ENCODE measurements at places on chromosomes 3 and 15. TPM values are rescaled to one million over a fixed set of nuclear protein-coding genes. Genes with fewer than 3 reads are reported as not detected.

- H3K36me3 ChIP-seq: no peaks in the 10 kb centered on the region
- no peaks in the 10 kb centered on the region for H3K4me1 ChIP-seq
- no peak overlapping the region for H3K4me3 ChIP-seq
- no peak for DNase-seq
- no peak overlapping the region for H3K27ac ChIP-seq
- no peaks in the 10 kb centered on the region for H3K27me3 ChIP-seq
Observed at GRCh38 chr3:13142552-13143380, 69.5 kb upstream of the IQSEC1 start.

DNA sequence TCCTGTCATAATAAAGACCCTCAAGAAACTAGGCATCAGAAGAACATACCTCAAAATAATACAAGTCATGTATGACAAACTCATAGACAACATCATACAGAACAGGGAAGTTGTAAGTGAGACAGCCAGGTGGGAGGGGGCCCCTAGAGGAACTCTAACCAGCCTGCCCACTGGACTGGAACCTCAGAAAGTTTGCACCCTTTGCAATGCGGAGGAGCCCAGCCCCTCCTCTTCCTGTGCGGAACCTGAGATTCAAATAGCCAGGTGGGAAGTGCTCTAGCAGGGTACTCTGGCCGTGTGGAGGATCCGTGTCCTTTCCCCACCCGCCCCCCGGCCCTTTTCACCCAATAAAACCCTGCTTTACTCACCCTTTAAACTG, 387.0 kb upstream of the CBLB start:
- H3K4me1 ChIP-seq: no peaks in the 10 kb centered on the region
- no peak overlapping the region for H3K4me3 ChIP-seq
- H3K36me3 ChIP-seq: no peaks in the 10 kb centered on the region
- H3K27me3 ChIP-seq: no peaks in the 10 kb centered on the region
- H3K27ac ChIP-seq: no peak overlapping the region

DNA sequence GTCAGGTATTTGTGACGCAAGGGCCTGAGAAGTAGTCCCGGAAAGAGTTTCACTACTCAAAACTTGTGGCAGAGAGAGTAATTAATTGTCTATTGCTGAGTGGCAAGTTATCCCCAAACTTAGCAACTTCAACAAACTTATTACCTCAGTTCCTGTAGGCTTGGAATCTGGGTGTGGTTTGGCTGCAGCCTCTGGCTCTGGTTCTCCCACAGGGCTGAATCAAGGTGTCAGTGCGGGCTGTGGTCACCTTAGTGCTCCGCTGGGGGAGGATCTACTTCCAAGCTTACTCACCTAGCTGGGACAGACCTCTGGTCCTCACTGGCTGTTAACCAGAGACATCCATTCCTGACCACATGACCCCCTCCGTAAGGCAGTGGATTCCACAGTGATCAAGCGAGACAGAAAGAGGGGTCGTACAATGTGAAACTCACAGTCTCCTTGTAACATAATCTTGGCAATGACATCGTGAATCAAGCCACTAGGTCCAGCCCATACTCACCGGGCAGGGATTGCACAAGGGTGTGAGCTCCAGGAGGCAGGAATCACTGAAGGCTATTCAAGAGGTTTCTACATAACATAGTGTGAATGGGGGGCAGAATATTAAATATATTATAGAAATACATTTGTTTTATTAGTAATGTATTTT, 138.3 kb downstream of the RYR3 start:
- H3K4me3 ChIP-seq: no peak overlapping the region
- no peaks in the 10 kb centered on the region for H3K36me3 ChIP-seq
- H3K27me3 ChIP-seq: no peaks in the 10 kb centered on the region
- no peak overlapping the region for H3K27ac ChIP-seq
- DNase-seq: no peak

DNA sequence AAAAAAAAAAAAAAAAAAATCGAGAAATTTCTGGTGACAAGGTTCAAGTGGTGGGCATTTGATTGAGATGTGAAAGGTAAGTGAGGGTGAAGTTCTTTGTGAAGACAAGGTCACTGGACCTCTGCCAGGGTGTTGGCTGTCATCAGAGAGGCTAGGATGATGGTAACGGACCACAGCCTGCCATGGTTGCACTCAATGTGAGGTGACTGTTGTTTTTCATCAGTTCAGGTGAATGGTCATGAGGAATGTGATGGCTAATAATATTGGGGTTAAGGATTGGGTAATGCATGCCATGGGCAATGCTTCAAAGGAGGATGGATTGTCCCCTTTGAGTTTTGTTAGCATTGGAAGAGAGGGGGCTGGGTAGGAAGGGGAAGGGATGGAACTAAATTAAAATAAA, 4.3 kb upstream of the ALPK3 start:
- H3K4me1 ChIP-seq: peaks cover 15% of the 10 kb centered on the region
- no peak overlapping the region for H3K4me3 ChIP-seq
- no peak for DNase-seq
- H3K27me3 ChIP-seq: no peaks in the 10 kb centered on the region
- no peak overlapping the region for H3K27ac ChIP-seq

DNA sequence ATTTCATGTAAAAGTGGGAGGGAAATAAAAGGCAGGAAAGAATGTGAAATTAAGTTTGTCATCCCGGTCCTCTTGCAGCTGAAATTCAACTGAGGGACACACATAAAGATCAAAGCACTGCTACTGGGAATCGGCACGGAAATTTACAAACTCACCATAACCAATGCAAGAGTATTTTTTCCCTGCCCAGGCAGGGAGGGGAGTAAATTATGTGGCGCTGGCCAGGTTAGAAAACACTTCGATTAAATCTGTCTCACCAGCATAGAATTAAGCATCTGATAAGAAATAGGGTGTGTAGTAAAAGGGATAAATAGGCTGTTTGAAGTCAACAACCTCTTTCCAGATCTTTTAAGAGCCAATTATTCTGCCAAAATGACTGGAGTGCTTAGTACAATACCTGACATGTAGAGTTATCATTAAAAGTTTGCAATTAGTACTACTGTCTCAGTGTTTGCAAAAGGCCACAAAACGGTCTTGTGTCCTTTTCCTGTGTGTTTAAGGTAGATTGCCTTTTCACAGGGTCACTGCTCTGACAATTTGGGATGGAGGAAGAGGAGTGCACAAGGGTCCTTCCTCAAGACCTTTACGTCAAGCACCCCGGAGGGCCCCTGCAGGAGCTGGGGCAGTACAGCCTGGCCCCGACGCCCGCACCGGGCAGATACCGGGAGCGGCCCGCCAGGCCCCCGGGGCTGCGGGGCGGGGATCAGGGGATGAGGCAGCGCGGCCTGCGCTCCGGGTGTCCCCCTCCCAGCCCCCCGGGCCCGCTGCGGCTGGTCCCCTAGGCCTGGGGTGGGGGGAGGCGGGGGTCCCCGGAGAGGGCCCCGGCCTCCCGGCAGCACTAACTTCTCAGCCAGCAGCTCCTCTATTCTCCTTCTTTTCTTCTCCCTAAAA, 651 bp downstream of the UBA3 start:
- no peaks in the 10 kb centered on the region for H3K27me3 ChIP-seq
- peaks cover 57% of the 10 kb centered on the region for H3K4me1 ChIP-seq
- H3K27ac ChIP-seq: peak overlapping the region; percentile 91
- DNase-seq: peak; percentile 87

DNA sequence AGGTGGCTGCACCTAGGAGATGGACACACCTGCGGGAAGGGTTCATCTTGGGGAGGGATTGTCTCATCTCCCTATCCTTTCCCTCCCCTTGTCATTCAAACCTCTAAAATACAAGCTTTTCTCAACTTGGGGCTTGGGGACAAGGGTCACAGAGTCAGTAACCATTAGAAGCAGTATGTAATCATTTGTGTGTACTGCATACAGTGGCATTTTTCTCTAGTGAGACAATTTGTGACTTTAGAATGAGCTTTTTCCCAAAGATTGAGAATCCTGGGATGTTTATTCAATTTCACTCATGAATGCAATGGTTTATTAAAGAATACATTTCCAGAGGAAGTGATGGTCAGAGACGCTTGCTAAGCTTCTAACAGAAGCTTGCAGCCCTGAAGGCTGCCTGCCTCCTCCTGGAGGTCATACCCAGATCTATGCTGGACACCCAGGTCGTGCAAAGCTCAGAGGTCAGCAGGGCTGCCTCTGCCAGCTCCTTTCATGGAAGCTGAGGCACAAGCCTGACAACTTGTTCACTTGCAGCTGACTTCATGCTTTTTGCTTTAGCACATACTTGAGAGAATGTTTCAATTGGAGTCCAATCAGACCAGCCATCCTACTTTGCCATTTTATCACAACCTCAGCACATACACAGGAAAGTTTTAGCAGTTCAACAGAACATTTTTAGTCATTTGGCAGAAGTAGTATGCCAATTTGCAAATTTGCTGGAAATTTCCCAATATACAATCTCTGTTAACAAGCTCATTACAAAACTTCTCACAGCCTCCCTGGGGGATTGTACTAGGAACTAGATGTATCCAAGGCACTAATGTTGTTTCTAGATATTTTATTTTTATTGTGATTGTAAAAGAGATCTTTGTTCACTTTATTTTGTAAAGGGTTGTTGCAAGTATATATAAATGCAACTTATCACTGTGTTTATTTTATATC, 25.6 kb upstream of the ALDH1L1 start:
- H3K4me3 ChIP-seq: no peak overlapping the region
- H3K4me1 ChIP-seq: no peaks in the 10 kb centered on the region
- H3K27ac ChIP-seq: no peak overlapping the region
- DNase-seq: no peak

DNA sequence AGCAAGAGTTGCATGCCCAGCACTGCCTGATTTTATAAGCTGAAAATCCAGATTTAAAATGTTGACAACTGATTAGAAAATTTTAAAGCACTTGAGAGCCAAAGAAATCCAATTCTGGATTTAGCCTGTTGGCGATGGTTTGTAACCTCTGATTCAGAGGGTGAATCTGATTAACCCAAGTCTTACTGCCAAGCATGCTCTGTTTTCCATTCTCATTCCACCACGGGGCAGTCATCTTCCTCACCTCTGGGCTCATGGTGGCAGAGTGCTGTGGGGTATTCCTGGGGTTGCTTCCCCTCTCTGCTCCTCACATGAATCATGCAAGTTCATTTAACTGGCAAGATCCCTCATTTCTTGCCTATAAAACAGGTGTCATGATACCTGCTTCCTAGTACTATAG, 342.2 kb downstream of the EPHB1 start:
- no peaks in the 10 kb centered on the region for H3K4me1 ChIP-seq
- no peaks in the 10 kb centered on the region for H3K36me3 ChIP-seq
- H3K27ac ChIP-seq: no peak overlapping the region
- DNase-seq: no peak

- H3K4me1 ChIP-seq: no peaks in the 10 kb centered on the region
- no peaks in the 10 kb centered on the region for H3K27me3 ChIP-seq
- no peak overlapping the region for H3K4me3 ChIP-seq
- H3K36me3 ChIP-seq: no peaks in the 10 kb centered on the region
- DNase-seq: no peak
Observed at GRCh38 chr15:46946953-46947352, 770.4 kb upstream of the SEMA6D start.

GRCh38 chr3:177936721-177937120, 599.5 kb upstream of the KCNMB2 start:
- H3K4me3 ChIP-seq: no peak overlapping the region
- peaks cover 4% of the 10 kb centered on the region for H3K4me1 ChIP-seq
- no peak for DNase-seq
- H3K36me3 ChIP-seq: no peaks in the 10 kb centered on the region
- no peak overlapping the region for H3K27ac ChIP-seq

DNA sequence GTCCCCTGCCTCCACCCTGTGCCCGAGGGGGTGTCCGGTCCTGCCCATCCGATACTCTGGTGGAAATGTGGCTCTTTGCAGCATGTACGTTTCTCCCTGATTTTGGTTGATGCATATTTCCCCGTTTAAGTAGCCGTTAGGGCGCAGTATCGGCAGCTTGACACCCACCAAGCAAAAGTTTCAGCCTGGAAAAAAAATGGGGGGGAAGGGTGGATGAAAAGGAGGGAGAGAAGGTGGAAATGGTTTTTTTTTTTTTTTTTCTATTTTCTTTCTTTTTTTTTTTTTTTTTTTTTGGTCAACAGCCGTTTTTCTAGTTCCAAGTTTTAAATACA, 1.3 kb downstream of the RAP2B start:
- no peak for DNase-seq
- H3K27ac ChIP-seq: peak overlapping the region; percentile 97
- H3K36me3 ChIP-seq: no peaks in the 10 kb centered on the region
- peak overlapping the region; percentile 94 for H3K4me3 ChIP-seq

DNA sequence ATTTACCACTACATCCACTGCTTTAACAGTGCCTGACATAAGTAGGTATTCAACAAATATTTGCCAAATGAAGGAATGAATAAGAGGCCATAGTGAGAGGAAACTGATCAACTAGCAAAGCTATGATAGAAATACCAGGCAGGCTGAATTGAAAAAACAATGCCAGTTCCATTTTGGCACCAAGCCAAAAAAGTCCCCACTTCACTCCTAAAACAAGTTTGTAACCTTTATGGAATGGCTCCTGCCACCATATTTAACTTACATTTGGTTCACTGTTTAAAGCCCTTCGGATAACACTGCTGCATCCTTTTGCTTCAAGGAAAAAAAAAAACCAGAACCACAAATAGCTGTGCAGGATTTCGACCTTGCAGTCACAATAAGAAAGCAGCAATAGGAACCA, 166.1 kb downstream of the FRMD5 start:
- H3K36me3 ChIP-seq: no peaks in the 10 kb centered on the region
- H3K4me1 ChIP-seq: no peaks in the 10 kb centered on the region
- H3K27me3 ChIP-seq: no peaks in the 10 kb centered on the region
- no peak overlapping the region for H3K4me3 ChIP-seq

DNA sequence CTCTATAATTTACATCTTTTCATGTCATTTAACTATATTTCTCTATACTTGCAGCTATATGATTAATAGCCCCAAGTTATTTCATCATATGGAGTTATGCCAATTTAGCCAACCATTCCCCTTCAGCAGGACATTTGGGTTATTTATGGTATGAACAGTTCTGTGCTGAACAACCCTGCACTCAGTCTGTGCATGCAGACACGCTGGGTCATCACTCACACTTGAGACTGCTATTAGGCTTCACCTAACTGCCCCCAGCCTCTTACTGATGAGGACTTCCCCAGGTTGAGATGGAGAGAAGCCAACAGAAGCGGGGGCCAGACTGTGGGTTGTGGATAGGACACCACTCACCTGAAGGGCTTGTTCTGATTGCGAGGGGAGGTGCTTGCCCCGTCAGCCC, 7.3 kb downstream of the TADA3 start:
- H3K4me1 ChIP-seq: no peaks in the 10 kb centered on the region
- no peaks in the 10 kb centered on the region for H3K27me3 ChIP-seq
- H3K4me3 ChIP-seq: no peak overlapping the region
- peaks cover 21% of the 10 kb centered on the region for H3K36me3 ChIP-seq
- no peak overlapping the region for H3K27ac ChIP-seq
- no peak for DNase-seq

DNA sequence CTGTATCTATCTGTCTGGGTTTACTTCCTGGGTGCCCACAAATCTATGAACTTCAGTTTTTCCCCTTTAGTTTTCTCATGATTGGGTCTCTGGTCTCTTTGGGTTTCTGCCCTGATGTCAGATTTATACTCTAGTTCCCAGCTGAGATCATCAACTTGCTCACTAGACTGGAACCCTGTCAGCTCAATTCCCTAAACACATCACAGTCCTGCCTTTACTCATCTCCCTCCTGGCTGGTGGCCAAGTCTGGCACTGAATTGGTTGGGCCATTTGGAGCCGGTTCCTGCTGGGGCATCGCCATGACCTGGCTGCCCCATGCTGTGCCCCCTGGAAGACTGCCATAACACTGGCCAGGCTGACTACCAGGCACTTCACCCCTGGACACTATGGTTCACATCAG, 345.3 kb downstream of the CHST2 start:
- no peaks in the 10 kb centered on the region for H3K4me1 ChIP-seq
- H3K27ac ChIP-seq: no peak overlapping the region
- no peak for DNase-seq
- no peak overlapping the region for H3K4me3 ChIP-seq
- no peaks in the 10 kb centered on the region for H3K36me3 ChIP-seq
- no peaks in the 10 kb centered on the region for H3K27me3 ChIP-seq

Gene DLL4
- total RNA-seq: 14.2 TPM

Gene TM4SF1
- 65.6 TPM for total RNA-seq

Gene TIPIN
- total RNA-seq: 5.8 TPM

Gene PLA2G4D
- not detected for total RNA-seq

Gene CPN2
- not detected for total RNA-seq

Measured in upper lobe of left lung (tissue), 6 donors.